KG1 (cell line): ENCODE measurements at places on chromosomes 4 and X.
A peak's percentile ranks its signal among the peaks of the same experiment; 100 is the strongest.

GRCh38 chrX:54042609-54043021 is 1.7 kb downstream of the PHF8 start:
- peak; percentile 33 for DNase-seq

DNA sequence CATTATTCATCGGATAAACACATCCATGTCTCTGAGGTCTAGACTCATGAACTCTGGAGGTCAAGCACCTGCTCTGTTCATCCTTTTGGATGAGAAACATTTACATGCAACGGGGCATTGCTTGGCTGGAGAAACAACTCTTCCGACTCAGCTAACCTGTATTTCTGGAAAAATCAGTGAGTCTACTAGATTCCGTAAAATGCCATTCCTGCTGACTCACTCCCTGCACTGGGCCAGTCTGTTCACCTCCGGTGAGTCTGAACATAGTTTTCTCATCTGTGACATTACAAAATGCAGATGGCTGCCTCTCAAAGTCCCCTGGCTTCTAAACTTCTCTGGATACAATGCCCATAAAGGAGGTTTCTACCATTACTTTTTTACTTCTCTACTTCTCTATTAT is 185.7 kb upstream of the HS3ST1 start:
- DNase-seq = no peak

DNA sequence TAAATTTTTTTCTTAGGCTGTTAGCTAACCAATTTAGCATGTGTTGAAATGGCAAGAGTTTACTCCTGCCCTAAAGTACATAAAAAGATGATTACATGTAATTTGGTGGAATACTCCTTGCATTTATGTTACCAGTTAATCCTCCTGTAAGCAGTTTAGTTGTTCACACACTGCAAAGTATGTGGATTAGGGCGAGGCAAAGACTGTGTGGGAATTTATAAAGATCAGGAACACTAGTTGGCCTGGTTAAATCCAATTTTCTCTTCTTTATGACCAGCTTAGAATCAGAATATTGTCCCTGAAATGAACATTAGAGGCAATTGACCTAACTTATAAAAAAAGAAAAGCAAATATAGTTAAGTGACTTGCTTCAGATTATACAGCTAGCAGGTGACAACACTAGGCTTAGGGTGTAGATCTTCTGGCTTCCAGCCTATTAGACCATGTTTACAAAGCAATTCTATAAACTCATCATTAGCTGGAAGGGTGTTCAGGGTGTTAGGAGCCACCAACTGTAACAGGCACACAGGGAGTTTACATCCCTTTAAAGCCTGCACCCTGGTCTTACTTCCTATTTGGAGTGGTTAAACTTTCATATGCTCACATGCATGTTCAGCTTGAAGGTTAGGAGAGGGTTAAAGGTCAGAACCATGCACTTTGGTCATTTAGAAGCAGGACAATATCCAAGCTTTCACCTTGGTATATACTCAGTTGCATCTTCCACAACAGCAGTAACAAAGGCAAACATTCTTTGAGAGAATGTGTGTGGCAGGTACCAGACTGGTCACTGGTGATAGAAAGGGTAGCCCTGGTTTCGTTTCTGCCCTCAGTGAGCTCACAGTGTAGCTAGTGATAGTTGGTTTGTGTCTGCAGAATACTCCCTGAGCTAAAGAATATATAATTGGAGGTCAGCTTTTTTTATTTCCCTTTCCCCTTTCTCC is 72.6 kb downstream of the GC start:
- no peak for DNase-seq

DNA sequence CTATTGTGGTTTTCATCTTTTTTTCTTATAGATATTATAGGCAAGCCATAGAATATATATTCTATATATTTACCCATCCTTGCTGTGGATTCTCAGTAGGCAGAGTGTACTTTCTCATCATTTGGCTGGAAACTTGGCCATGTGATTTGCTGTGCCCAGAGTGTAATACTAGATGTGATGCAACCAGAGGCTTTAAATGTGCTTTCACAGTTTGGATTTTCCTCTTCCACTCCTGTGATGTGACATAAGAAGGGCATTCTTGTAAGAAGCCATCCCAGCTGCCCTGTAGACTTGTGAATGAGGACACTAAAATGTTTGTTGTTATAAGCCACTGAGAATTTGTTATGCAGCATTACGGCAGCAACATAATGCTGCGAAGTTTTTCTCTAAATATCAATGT is 10.4 kb upstream of the HPGDS start:
- DNase-seq = no peak

DNA sequence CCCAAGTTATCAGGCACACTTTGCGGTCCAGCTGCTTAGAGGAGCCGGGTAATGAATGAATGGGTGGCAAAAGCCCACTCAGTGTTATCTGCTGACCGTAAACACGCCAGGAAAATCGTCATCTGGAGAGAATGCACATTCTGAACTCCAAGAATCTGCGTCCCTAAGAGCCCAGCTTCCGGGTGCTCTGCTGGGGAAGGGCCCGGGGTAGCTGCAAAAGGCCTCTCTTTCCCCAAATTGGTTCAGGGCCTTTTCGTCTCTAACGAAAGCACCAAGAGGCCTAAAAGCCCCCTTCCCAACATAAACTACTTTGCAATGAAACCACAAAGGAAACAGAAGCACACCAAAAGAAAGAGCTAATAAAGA is 1.6 kb upstream of the SFRP2 start:
- no peak for DNase-seq

GRCh38 chrX:132958091-132958703 is at the start of gene HS6ST2:
Gene HS6ST2 (minus strand): TSS chrX:132958629.
- DNase-seq = no peak

- no peak for DNase-seq
Observed at GRCh38 chr4:188198982-188199792, 59.9 kb downstream of the TRIML1 start.

DNA sequence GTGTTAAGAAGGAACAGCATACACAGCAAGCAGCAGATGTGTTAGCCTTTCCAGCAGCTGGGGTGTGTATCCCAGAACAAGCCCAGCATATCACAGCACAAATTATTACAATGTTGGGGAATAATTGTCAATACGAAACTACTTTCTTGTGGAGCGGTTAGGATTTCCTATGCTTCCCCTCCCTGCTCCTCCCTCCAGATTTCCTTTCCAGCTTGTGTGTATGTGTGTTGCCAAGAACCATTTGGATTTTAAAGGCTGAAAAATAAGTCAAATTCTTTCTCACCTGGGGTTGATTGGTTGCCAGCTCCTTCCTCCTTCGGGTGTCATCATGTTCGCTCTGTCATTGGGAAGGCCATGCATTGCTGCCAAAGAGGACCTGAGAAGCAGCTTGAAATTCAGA is 178.2 kb upstream of the FRMPD4 start:
- DNase-seq = no peak

GRCh38 chrX:23493941-23494374 is 159.3 kb downstream of the PTCHD1 start:
- DNase-seq = peak; percentile 3

DNA sequence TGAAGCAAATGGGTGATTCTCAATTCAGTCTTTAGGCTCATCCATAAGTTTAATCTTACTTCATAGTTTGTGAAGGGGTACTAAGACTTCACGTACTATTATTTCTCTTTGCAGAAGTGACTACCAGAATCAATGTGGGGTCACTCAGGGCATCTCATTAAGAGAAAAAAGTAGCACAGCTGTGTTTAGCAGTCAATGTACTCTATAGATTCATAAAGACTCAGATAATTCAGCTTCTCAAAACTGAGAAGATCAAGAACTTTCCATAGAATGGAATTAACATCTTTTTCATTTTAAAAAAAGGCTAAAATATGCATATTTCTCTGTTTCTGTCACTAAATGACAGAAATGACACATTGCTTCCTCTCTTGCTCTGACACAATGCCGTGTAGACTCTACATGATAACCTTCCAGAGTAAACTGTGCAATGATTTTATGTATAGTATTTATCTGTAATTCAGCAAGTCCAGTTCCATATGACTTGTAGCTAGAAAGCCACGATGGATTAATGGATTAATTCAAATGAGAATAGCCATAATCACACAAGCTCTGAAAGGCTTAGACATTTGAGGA is 20.3 kb upstream of the LSM6 start:
- no peak for DNase-seq

DNA sequence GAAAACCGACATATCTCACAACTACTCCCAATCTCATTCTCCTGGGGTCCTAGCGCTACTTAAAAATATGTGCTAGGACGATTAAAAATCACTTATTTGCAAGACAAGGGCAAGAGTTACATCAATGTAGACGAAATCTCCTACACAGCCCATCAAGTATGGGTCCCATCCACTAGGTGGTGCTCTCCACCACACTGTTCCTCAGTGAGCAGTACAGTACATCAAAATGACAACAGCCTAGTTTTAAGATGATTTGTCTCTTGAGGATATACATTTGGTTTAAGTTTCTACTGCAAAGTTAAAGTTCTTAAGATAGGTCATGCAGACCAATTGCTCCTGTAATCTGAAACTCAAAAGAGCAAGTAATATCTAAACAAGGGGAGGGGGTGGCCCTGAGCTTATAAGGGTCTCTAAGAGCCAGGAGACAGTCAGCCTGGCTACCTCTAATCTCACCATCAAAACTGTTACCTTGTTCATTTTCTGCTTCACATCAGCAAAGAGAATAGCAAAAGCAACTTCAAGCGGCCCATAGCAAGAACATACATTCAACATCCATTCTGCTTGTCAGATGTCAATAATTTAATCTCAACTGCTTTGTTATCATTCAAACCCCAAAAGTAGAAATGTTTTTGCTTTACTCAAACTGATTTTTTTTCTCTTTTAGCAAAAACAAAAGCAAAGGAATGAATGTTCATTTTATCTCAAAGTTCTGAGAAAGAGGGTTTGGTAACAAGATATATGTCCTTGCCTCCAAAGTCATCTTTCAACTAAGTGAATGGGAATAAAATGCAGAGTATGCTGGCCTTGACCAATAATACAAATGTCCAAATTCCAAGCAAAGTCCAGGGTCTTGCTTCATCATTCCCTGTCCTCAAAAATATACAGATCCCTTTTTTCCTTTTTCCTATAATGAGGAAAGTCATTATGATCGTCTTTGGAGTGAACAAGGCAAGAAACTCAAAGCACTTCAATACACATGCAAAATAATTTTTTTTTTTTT is 53.1 kb downstream of the STX18 start:
- DNase-seq = peak; percentile 31

DNA sequence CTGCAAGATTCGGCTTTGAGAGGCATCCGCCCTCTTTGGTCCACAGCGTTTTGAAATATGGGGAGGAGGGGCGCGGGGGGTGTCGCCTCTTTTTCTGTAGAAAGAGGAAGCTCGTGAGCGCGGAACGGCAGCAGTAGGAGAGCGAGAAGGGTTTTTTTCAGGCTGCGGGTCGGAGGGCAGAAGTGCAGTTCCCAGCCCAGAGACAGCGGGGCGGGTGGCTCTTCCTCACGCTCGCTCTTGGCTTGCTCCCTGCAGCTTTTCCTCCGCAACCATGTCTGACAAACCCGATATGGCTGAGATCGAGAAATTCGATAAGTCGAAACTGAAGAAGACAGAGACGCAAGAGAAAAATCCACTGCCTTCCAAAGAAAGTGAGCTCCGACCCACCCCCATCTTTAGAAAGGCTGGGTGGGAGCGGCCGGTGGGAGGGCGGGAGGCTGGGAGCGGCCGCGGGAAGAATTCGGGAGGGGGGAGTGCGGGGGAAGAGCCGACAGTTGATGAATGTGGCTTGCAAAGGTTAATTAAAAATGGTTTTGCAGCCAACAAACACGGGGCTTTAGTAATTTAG is 1.2 kb downstream of the TMSB4X start:
- DNase-seq = no peak

DNA sequence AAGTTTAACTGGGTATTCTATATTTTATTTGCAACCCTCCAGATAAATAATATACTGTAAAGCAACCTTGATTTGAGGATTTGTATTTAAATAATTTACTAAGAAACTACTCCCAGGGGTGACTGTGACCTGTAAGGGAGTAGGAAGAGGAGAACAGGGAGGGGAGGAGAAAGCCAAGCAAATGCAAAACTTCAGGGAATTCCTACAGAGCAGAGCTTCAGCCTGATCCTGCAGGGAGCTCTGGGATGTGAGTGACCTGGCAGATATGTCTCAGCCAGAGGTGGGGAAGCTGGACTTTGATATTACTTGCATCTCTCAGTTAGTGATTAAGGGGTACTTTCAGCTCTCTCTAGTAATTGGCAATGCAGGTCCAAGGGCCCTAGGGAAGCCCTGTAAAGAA is 302.0 kb downstream of the FRMPD4 start:
- DNase-seq = no peak

DNA sequence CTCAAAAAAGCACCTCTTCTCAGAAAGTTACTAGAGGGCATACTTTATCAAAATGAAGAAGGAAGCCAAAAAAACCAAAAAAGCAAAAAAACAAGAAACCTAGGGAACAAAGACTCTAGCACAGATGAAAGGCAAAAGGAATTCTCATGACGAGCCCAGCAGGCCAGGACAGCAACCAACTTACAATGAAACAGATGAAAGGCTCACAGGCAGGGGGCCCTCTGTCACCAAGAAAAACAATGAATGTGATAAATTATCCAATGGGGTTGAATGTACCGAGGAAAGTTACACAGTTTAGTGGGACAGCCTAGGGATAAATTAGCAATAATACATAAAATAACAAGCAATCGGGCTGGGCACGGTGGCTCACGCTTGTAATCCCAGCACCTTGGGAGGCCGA is 79.0 kb downstream of the GPR82 start:
- DNase-seq = no peak

- no peak for DNase-seq
Observed at GRCh38 chrX:84133023-84133422, 55.0 kb downstream of the RPS6KA6 start.

- DNase-seq = no peak
Observed at GRCh38 chrX:8851231-8851886, 50.2 kb upstream of the FAM9A start.

- no peak for DNase-seq
Observed at GRCh38 chrX:14406225-14406624, 123.1 kb upstream of the GLRA2 start.

DNA sequence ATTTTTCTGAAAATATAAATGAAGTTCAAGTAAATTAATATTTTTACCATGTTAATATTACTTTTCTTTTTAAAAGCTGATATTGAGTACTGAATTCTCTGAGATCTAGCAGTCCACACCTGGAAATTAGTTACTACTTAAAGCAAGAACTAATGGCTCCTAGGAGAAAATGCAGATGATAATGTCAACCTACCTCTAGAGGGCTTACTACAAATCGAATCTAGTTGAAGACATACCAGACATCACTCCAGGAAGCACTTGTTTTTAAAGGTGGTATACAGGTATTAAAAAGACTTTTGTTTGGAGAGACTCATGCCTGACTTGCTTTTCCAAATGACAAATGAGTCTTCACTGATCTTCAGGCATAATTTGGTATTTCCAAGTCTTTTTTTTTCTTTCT is 516.4 kb upstream of the BOD1L1 start:
- no peak for DNase-seq

GRCh38 chrX:128634754-128635153 is 582.6 kb upstream of the ACTRT1 start:
- no peak for DNase-seq

- DNase-seq = no peak
Observed at GRCh38 chr4:107857741-107858140, 33.0 kb downstream of the SGMS2 start.
